ENCODE measurements at places on chromosomes 2 and 18.

GRCh38 chr18:34511879-34512278 lies 198.2 kb upstream of the DTNA start:
- DNase-seq, result no peak

DNA sequence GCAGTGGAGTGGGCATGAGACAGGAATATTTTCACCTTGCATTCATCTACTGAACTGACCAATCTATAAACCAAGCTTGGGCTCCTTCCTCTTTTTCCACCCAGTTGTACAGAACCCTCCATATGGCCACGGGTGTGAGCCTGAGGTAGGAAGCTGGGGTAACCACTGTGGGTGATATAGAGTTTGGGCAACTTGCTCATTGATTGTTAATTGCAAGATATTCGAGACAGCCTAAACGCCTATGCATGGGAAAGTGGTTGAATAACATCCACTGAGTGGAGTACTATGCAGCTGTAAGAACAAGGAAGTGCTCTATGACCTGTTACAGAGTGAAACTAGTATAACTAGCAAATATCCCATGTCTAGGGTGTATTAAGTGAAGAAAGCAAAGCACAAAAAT lies 7.3 kb upstream of the VAPA start:
- DNase-seq, result no peak

- DNase-seq, result no peak
These were observed 215.7 kb downstream of the MREG start for GRCh38 chr2:215797676-215798075.

DNA sequence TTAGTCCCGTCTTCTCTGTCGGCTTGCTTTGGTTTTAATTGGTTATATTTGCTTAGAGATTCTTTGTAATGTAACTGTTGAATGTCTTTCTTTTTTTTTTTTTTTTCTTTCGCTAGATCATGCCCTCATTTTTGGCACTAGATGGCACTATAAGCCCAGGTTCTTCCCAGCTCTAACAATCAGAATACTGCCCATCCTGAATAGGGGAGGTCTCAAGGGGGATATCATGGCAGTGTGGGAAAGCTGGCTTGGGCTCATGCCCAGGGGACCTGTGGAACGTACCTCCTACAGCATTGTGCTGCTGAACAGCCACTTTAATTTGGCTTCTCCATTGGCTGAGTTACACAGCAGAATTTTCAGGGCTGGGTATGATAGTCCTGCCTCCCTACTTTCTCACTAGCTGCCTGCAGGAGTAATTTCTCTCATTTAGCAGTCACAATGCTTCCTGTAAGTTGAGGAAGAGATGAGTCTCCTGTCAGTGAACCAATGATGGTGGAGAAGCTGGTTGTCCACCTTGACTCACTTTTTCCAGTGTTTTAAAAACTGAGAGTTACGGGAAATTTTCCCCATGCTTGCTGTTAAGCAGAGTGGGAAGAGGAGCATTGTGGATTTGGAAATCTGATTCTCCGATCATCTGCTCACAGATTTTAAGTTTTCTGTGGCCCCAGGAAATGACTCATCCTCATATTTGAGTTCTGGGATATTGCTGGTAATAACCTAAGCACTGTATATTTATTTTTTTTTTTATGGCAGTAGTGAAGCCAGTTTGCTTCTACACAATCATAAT lies 47.2 kb downstream of the RAD51AP2 start:
- DNase-seq, result no peak

DNA sequence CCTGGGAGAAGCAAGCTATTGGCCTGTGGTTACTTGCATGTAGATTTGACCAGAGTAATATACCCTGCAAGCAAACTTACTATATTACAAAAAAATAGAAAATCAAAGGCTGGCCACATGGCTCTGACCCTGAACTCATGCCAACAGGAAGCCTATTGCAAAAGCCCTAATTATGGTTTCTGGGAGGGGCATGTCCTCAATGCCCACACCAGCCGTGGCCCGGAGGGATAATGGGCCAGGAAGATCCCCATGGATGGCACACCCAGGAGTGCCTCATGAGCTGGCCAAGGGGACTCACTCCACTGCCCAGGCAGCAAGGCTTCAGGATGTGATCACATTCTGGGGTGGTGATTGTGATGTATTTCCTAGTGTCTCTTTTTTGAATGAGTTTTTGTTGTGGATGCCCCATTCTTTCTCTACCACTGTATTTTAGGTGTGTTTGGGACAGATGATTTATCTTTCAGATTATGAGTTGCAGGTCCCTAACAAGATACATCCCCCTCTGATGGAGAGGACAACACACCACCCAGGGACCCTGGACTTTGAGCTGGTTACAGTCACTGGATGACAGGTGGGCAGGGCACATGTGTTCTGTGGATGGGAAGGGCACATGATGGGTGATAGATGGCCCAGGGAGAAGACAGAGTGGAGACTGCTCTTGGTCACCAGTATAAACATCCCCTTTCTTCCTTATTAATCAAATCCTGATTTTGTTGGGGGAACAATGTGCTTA lies 18.7 kb upstream of the TFCP2L1 start:
- no peak for DNase-seq

GRCh38 chr2:217016796-217017419 lies 157.0 kb upstream of the TNP1 start:
- DNase-seq, result no peak

DNA sequence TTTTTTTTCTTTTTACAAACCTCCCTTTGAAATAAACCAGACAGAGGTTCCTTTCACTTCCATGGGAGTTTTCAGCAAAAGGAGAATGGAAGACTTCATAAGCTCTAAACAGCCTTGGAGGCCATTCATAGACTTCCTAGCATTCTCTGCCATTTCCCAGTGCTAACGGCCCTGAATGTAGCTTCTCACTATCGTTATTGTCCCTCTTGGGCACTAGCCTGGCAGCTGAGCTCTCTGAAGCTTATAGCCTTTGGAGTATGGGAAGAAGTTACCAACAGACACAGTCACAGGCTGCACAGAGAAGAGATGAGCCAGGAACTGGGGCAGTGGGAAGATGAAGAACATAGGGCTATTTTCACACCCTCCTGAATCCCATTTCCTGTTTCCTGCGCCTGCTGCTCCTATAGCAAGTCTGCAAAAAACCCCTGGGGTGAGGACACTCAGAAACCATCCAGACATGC lies 29.1 kb upstream of the EPC2 start:
- DNase-seq, result no peak

DNA sequence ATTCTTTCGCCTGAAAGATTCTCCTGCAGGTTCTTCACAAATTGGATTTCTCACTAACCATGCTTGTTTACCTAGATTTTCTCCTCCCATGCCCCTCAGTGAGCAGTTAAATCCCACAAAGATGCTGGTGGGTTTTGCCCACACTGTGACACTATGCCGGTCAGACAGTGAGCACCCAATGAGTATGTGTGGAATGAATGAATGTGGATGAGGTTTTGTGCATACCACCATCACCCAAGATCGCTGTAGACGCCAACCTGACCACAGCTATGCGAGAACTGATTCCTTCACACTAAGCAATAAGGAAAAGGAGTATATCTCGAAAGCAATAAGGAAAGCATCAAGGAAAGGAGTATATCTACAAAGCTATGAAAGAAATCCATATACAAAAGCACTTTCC lies 116.7 kb downstream of the PID1 start:
- DNase-seq, result no peak

- no peak for DNase-seq
These were observed 260.7 kb downstream of the FHOD3 start for GRCh38 chr18:36558234-36558633.
